NCI-H2029 treated with DMSO at 0.1 percent for 48 hours (cell line): ENCODE measurements at places on chromosomes 7 and 10.

DNA sequence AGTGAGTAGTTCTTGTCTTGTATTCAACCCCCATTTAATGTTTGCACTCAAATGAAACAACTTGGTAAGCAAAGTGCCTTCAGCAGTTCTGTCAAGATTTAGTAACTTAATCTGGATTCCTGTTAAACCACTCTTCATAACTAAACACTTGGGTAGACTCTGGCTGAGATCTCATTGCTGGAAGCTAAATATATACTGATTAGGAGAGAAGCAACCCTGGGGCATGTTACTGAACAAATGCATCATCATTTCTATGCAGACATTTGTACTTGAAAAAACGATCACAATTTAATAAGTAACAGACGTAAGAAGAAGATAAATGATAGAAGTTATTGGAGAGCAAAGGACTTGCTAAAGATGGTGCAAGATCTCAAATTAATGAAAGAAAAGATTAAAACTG, 308.4 kb upstream of the POM121L12 start:
- no peak for DNase-seq

- no peak for DNase-seq
These were observed 69.4 kb downstream of the SH3PXD2A start for GRCh38 chr10:103786020-103786419.

DNA sequence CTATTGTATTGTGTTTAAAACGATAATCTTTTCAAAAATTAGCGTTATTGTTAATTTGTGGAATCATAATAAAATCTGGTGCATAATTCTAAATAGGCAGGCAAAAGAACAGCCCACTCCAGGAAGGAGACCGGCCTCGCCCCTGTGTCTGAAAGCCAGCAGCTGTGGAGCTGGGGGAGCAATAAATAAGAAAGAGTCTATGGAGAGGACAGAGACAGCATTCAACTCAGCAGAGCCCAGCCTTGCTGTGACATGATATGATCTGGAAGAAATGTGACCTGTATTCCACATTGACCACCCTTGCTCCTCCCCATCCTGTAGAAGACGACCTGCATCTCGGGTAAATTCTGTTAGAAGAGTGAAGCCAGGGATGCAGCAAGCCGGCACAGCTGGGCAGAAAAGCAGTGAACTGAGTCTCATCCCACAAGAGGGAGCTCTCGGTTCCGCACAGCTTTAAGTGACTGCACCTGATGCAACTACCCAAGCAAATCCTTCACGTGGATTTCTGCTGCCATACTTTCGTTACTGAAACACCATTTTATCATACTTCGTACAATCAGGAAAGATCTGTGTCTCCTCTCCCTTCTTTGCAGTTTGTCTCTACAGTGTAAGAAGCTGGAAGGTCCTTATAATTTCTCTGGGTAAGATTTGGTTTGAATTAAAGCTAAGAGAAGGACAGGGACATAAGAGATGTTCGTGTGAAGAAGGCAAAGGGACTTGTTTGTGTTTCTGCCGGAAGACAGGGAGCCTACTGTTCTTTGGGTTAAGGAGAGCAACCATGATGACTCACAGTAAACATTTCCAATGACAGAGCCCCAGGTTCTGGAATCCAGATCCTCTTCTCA, 427.1 kb downstream of the GPAM start:
- no peak for DNase-seq

GRCh38 chr10:79346012-79346340, 1.3 kb upstream of the PPIF start:
- DNase-seq: no peak

GRCh38 chr10:36675458-36675880, 449.9 kb upstream of the ANKRD30A start:
- DNase-seq: no peak

- no peak for DNase-seq
These were observed 56.2 kb upstream of the ATP6V0A4 start for GRCh38 chr7:138854115-138854645.

DNA sequence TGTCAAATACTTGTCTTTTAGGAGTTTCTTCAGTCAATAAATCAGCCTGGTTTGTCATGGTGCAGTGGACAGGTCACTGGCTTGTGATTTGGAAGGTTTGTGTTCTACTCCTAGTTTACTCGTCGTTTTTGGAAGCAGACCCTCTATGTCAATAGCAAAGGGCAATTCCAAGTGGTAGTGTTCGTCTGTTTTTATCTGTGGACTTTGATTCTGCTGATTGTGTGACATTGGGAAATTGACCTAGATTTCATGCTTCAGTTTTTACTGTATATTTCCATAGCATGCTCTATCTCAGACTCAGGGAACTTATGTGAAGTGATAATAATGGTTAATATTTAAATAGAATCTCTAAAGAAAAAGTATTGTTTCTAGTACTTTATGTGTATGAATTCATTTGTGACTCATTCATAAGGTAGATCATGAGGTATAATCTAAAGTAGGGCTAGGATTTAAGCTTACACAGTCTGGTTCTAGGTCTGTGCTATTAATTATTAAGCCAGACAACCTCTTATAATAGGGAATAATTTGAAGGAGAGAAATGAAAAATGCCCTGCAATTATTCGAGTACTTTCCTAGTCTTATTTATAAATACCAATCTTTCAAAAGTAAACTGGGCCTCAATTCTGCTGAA, 198.1 kb downstream of the REEP3 start:
- no peak for DNase-seq

GRCh38 chr7:158204453-158204852, 383.2 kb downstream of the PTPRN2 start:
- DNase-seq: no peak

GRCh38 chr7:156026076-156026600, 213.9 kb upstream of the SHH start:
- no peak for DNase-seq

GRCh38 chr7:72152161-72153131, 259.7 kb downstream of the CALN1 start:
- DNase-seq: peak; percentile 97

DNA sequence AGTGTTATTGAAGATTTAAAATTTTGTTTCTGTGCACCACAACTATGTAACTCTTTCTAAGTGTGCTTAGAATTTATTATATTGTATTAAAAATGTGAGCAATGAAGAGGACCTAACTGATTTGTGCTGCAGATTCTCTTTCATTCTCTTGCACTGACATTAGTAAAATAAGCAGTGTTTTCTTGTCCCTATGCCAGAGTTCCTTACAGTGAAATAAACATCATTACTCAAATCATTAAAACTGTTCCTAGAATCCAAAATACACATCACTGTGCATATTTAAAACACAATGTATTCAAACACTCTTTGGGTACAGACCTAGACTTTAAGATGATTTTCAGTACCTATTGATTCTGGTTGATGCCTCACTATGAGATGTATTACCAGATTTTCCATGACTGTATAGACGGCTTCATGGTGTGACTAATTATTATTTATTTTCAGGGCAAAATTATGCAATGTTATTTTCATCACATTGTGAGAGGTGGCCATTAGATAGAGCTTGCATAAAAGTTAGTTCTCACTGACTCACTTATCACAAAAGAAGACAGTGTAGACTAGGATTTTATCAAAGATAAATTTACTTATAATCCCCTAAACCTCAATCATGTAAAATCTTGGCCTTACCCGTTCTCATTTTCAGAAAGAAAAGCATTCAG, 93.4 kb downstream of the PTPRZ1 start:
- no peak for DNase-seq

DNA sequence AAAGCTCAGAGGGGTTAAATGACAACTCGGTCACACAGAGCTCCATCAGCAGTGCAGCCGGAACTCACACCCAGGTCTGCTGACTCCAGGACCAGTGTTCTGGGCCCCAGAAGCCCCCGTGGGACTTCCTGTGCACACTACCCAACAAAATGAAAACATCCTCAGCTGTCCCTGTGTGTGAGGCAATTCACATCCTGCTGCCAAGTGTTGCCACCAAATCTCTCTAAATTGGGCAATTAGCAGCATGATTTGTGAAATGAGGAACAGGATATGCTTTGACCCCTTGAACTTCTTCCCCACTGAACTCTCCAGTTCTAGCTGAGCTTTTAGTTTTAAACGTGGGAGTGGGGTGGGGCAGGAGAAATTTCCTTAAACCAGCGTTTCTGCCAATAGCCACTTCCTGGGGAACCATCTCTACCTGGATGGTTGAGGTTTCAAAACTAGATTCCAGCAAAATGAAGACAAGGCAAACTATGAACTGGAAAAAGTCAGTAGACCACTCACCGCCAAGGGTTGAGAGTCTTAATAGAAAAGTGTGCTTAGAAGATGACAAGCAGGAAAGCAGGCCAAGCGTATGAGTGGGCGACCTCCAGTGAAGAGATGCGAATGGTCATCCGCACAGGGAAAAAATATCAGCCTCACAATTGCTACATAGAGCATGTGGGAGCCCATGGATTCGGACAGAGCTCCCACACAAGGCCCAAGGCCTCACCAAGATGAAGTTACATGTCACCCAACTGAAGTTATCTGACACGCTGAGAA, 51.9 kb upstream of the CHST15 start:
- DNase-seq: no peak

DNA sequence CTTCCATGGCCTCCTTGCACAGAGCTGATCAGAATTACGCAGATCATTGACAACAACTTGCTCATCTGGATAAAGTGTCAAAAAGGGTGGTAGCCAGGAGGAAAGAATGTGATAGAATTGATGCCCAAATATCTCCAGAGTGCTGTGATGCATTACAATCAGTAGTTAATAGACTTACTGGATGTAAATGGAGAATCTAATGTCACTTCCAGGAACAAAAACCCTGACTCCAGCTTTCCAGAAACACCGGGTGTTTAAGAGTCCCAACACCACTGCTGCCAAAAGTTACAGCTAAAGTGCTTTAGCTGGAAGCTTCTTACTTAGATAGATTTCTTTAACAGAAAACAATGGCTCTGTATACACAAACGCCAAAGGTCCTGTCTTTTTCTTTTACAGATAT, 25.7 kb upstream of the OSBPL3 start:
- DNase-seq: no peak

- no peak for DNase-seq
These were observed 20.7 kb downstream of the MDFIC start for GRCh38 chr7:114942446-114943175.

- DNase-seq: no peak
These were observed 43.2 kb upstream of the FAM133B start for GRCh38 chr7:92633211-92633906.

DNA sequence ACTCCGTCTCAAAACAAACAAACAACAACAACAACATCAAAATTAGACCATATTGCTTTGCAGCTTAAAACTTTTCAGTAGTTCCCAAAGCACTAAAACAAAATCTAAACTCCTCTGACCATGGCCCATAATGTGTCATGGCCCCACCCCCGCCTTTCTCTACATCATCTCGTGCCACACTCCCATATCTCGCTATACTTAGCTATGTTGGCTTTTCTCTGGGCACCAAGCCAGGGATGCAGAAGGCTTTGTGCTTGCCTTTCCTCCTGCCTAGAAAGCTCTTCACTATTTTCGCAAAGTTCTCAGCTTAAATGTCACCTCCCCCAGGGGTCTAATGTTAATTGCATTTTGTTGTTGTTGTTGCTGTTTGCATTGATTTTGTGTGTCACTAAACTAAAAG, 15.1 kb upstream of the SLC16A12 start:
- no peak for DNase-seq

GRCh38 chr7:20828947-20829346, 42.3 kb upstream of the SP8 start:
- DNase-seq: peak; percentile 5

DNA sequence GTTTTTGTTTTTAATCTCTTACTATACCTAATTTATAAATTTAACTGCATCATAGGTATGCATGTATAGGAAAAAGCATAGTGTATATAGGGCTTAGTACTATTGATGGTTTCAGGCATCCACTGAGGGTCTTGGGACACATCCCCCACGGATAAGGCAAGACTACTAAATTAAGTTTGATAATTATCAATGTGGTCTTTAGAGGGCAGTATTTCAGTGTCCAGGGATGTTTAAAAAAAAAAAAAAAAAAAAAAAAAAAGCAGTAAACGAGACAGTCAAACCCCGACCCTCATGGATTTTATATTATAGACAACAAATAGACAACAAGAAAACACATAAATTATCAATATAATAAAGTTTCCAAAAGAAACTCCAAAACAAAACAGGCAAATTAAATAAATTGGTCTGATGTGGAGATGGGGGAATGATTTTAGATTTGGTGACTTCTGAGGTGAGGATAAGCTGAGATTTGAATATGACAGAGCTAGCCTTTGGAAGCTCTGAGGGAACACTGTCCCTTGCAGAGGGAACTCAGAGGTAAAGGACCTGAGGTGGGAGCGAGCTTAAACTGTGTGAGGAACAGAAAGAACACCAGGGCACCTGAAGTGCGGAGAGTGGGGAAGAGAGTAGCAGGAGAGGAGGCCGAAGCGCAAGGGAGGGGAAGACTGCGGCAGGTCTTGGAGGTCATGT, 14.8 kb downstream of the ACSM6 start:
- no peak for DNase-seq

DNA sequence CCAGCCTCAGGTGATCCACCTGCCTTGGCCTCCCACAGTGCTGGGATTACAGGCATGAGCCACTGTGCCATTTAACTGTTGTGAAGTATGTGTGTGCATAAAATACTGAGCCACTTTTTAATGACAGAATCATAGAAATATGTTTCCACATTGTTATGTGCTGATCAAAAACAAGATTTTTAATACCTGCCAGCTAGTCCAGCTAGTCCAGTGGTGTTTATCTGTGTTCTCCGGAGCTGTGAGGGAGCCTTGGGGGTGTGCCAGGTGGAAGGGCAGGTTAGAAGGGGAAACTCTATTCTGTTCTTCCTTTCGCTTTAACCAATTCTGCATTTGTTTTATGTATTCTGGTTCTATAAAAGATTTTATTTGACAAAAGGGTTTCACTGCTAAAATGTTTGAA, 7.0 kb downstream of the FAM221A start:
- DNase-seq: no peak

DNA sequence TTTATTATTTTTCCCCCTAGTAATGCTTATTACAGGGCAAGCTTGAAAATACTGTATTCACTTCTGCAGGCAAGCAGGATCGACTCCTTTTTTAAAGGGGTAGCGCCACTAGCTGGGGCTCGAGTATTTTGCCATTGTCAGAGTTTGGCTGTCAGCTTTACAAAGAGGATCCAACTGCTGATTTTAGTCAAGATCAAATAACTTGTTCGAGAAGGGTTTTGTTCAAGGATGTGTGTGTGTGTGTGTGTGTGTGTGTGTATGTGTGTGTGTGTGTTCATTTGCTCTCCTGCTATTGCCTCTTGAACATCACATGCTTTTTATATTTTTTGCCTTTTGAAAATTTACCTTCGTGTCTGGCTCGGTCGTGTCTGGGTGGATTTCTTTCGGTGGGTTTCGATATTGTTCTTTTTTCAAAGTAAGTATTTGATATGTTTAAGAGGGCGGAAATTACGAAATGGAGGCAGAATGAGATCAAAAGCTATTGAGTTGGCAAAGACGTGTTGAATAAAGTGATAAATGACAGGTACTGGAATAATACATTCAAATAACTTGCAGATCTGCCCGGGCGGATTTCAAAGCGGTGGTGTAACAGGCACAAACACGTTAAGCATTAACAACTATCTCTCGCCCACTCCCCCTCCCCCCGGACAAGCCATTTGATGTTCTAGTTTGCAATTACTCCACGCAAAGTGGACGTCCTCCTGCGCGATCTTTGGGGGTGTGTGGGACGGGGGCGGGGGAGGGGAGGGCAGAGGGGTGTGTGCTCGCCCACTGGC, 1.1 kb downstream of the ARID5B start:
- no peak for DNase-seq

GRCh38 chr7:152120210-152120609, 94.7 kb downstream of the GALNT11 start:
- no peak for DNase-seq

- no peak for DNase-seq
These were observed 384 bp upstream of the TMEM229A start for GRCh38 chr7:124033095-124033806.
